Sigmoid colon (tissue), 7 donors: ENCODE measurements at places on chromosomes 13 and 19. TPM values are rescaled to one million over a fixed set of nuclear protein-coding genes. Genes with fewer than 3 reads are reported as not detected.

The CEP89 gene
- 10.1 TPM for polyA plus RNA-seq

The CYP2A7 gene
- polyA plus RNA-seq: not detected

The PSG1 gene
- polyA plus RNA-seq: not detected

The RXFP2 gene
- polyA plus RNA-seq: not detected

The KXD1 gene
- 84.9 TPM for polyA plus RNA-seq
